Left lung (tissue), 14 donors: ENCODE measurements at places on chromosomes 3 and 15.

- DNase-seq, result peak; percentile 72
Observed at GRCh38 chr3:156674911-156675829, 780 bp downstream of the TIPARP start.

GRCh38 chr15:35362195-35362829, 183.7 kb downstream of the DPH6 start:
- no peak for DNase-seq

DNA sequence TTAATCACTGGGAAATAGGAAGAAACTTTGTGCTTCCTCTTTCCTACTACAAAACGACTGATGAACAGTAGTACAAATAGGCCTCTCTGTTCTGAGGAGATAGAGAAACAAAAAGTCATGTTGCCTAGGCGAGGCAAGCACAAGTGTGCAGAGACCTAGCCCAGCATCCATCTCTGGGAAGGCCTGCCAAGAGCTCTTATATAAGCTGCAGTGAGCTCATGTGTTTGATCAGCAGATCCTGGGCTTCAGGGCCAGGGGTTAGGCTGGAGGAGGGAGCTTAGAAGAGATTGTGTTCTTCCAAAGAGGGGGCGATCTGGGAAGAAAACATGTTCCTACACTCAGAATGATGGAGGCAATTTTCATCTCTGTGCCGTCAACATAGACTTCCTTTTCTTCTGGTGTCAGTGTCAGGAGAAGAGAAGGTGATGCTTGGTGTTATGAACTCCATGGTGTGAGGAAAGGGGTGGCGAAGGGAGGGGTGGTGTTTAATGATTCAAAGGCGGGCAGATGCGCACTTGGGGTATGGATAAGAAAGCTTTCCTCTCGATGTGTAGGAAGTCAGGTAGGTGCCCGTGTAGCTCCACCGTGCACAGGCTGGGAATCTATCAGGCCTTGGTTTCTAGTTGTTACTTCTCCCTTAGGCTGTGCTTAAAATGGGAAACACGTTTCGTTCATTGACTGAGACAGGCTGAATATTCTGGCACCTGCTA, 29.5 kb upstream of the ETV5 start:
- DNase-seq, result no peak

- DNase-seq, result no peak
Observed at GRCh38 chr3:188164248-188164687, 10.3 kb downstream of the LPP start.
